ENCODE measurements at places on chromosomes 6 and 20.

GRCh38 chr20:22324505-22324904, 259.9 kb downstream of the FOXA2 start:
- DNase-seq: no peak

DNA sequence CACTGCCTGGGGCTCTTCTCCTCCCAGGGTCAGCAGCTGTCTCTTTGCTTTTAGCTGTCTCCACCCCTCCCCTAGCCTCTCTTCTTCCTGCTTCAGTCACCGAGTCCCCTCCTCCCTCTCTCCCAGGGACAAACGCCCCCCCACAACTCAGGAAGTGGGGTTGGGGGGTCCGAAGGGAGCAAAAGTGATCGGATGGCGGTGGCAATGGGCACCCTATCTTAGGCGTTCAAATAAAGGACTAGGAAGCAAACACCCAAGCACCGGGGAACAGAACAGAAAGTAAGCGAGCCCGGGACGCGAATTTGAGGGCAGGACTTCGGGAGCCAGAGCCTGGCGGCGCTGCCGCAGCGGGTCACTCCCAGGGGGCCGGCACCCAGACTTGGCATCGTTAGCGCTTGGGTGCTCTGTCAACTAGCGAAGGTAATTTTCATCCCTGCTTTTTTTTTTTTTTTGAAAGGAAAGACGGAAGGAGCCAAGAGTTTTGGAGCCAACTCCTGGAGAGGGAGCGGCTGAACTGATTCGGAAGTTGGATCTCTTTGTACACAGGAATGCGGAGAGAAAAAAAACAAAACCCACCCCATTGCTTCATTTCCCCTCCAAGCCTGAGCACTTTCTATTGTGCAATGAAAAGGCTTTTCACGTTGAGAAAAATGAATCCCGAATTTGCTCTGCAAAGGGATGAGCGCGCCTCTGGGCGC, 815 bp upstream of the ITPR3 start:
- DNase-seq: no peak

DNA sequence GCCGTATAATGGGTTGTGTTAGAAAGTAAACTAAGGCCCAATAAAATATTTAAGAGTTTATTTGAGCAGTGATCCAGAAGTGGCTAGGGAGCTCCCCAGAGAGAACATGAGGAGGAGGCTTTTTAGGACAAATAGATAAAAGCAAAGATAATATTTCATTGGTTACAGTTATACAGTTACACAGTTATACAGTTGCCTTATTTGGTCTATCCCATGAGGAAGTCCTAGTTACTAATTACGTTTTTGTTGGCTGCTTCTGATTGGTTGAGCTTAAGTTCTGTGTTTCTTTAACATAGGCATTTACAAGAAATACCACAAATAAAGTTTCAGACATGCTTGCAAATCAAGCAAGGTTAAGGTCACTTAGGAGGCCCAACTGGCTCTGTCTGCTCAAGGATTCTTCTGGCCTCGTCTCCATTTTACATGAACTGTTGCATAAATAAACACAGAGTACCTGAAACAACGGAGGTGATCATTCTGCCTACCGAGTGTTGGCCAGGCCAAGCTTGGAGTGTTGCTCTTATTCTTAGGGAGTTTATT, 7.0 kb downstream of the UBD start:
- no peak for DNase-seq

DNA sequence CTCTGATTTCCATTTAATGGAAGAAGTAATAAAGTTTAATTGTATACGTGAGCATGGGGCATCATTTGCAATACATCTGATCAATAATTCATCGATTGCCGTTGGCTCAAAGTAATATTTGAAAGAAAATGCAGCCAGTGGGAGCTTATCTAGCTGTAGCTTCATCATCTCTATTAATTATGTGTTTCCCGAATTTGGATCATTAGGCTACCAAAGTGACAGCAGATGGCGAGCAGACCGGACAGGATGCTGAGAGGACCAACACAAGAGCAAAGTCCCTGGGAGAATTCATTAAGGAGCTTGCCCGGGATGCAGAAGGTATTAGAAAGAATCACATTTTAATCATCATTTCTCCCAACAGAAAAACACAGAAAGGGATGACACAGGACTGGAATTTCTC, 327.1 kb downstream of the ARHGAP18 start:
- no peak for DNase-seq

DNA sequence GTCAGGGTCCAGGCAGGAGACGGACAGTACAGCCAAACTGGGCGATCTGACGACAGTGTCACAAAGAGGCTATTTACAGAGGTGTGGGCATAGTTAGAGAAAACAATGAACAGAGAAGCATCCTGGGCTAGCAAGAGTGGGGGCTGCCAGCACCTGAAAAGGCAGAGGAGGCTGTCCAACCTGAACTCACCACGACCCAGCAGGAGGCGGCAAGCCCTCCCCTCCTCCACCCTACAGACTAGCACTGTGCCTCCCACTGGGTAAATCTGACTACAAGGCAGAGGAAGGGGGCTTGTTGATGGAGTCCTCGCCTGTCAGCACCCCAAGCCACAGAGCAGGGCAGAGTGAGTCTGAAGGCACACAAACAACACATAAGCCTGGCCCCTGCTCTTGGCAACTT, 52.8 kb upstream of the CDYL start:
- no peak for DNase-seq

GRCh38 chr6:159902620-159903019, 11.8 kb downstream of the MAS1 start:
- no peak for DNase-seq

DNA sequence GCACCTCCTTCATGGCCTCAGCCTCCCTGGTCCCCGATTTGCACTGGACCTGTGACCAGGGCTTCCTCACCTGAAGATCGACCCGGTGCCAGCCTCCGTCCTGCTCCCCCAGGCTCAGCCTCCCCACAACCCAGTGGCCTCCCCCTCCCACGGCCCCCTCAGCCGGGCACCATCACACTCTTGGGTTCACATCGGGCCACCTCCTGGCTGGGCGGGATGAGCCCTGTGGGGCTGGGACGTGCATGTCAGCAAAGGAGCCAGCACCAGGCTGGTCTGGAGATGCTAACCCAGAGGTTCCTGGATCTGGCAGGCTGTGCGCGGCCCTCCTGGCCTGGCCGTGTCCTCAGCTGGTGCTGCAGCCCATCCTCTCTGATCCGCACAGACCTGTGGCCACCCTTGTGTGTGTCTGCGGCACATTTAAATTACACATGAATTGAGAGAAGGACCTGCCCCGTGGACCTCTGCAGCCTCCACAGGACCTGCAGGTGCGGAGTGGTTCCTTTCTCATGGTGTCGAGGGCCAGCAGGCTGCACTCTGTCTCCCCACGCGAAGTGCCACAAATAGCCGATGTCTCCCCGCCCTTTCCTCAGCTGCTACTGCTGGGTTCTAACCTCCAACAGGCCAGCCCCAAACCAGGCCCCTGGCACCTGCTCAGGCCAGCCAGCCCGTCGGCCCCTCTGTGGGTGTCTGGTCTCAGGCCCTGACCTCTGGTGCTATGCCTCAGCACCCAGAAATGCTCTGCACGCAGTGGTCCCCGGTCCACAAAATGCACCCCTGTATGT, 237.5 kb downstream of the ERMARD start:
- DNase-seq: no peak

- no peak for DNase-seq
Measured at GRCh38 chr6:107345393-107345792, 114.0 kb downstream of the PDSS2 start.

- DNase-seq: no peak
Measured at GRCh38 chr20:4720977-4721349, 746 bp upstream of the PRND start.

GRCh38 chr6:71333697-71334096, 45.1 kb downstream of the OGFRL1 start:
- DNase-seq: no peak

DNA sequence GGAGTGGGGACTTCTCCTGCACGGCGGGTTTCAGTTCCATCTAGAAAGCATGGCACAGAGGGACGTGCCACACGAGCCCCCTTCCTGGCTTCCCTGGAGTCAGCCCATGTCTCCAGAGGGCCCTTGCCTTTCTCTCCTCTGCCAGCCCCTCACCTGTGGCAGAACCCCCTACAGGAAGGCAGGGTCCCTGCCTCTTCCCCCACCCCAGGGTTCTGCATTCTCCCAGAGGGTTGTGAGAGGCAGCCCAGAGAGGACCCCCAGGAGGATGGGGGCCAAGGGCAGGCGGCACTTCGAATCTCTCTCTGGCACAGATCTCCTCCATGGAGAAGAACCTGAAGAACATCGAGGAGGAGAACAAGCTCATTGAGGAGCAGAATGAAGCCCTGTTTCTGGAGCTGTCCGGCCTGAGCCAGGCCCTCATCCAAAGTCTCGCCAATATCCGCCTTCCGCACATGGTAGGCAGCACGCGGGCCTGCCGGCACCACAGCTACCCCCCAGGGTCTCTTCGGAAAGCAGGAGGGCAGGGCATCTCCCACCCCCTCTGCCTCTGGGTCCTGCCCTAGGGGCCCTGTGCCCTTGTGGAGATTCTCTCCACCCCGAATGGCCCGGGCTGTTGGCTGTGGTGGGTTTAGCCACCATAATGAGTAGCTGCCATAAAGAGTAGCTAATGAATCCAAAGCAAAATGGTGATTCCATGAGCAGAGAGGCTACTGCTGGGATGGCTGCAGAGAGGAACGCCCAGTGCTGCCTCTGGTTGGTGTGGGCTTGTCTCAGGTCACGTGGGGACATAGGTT, 15.9 kb upstream of the PCMTD2 start:
- DNase-seq: no peak

- no peak for DNase-seq
Measured at GRCh38 chr20:1490643-1491195, 501 bp downstream of the SIRPB2 start.
